AG04450 (cell line): ENCODE measurements at places on chromosomes 12 and 14.

DNA sequence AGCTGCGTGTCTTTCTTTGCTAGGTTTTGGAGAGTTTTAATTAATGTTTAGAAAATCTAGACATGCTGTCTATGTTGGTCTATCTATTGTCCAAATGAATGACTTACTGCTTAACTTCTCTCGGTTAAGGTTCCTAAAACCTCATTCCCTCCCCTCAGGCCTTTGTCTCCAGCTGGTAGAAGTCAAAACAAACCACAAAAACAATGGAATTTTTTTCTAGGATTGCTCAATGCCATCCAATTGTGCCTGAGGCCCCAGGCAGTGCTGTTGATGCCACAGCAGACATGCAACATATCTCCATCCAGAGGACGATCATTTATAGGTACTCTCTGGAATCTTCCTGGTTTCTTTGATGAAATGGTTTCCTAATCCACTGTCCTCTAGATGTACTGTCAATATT, 448.2 kb upstream of the TBX3 start:
- DNase-seq = no peak

- no peak for DNase-seq
Observed at GRCh38 chr14:105365681-105366080, 32.7 kb upstream of the TEX22 start.

DNA sequence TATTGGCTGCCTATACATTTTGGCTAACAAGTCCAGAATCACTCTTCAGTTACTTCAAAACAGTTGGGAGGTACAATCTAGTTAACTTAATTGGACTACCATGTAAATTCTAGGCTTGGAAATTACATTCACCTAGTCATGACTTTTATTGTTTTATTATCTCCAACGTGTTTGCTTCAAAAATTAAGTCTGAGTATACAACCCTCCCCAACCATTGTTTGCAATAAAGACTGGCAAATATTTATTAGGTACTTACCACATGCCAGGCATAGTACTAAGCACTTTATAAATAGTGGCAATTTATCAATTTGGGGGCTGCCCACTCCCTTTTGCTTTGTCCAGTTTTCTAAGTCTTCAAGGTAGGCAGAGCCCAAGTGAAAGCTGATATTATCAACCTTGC, 30.3 kb downstream of the TXNDC16 start:
- DNase-seq = no peak

- no peak for DNase-seq
Observed at GRCh38 chr12:86838260-86838659, 582.1 kb upstream of the MGAT4C start.

DNA sequence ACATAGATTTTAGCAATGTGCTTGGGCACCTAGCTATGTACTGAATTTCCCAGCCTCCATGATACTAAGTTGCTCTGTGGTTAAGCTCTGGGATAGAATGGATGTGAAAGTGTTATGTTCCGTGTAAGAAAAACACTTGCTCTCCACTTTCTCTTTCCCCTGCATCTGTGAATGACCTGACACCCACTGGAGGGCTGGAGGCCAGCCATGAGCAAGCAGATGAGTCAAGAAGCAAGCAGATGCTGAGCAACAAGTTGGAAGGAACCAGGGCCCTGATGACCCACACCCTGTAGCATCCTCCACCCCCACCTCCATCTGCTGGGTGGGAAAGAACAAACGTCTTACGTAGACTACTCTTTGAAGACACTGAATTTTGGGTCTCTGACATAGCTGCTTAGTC, 56.6 kb downstream of the EID3 start:
- no peak for DNase-seq

- no peak for DNase-seq
Observed at GRCh38 chr14:60651796-60652673, 2.8 kb upstream of the SIX1 start.
